Activated CD4-positive, alpha-beta T cell treated with anti-CD3 and anti-CD28 coated beads, Interleukin-2, Interleukin-4, amounts not matched to agents 100 ng/mL and 50 ng/mL, durations not matched to agents 16 hours and 8 hours (primary cell): ENCODE measurements at places on chromosomes 3 and 15.
A peak's percentile ranks its signal among the peaks of the same experiment; 100 is the strongest.

DNA sequence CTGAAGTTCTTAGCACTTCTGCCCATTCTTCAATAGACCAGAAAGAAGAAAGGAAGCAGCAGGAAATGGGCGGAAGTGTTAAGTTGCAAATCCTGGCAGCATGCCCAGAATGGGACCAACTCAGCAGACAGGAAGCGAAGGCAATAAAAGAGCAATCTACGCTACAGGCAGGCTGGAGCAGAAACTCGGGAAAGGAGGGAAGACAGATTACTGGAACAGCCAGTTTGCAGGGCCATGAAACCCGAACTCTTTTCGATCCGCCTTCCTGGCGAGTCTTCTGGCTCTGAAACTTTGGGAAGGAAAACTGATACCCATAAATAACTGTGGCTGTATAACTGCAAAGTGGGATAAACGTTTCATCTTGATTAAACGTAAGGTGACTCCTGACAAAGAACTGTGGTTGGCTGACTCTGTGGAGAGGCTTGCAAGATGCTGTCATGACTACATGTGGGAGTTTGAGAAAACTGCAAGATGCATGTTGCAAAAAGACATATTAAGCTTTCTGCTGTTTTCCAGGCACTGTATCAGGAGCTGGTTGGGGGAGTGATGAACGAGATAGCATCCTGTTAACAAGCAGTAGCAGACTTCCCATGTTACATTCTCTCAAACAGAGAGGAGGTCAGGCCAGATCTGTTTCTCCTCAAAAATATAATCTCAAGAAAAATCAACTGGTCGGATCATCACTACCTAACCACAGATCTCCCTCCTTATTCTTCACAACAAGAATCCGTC is 67.8 kb downstream of the FMN1 start:
- peak; percentile 19 for DNase-seq

DNA sequence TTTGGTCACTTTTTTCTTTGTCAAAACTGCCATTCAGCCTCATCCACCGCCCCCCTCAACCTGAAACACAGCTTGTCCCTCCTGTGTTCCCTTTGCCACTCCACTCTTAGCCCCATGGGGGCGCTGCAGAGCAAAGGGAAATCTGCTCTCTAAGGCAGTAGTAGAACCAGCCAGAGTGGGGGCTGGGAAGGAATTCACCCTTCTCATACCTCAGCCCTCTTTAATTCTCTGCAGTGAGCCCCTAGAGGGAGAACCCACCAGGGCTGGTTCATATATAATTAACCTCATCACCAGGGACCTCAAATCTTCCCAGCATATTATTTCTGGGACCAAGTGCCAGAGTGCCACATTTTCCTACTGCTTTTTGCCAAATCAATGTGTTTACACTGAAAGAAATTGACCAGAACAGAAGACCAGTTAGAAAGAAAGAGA is 2.8 kb upstream of the BCL6 start:
- peak; percentile 96 for DNase-seq

- DNase-seq, result no peak
Observed at GRCh38 chr3:73465926-73466325, 158.8 kb downstream of the PDZRN3 start.

GRCh38 chr3:139534455-139534812 is 5.1 kb downstream of the RBP1 start:
- no peak for DNase-seq

GRCh38 chr3:54324103-54324502 is 201.8 kb downstream of the CACNA2D3 start:
- no peak for DNase-seq

DNA sequence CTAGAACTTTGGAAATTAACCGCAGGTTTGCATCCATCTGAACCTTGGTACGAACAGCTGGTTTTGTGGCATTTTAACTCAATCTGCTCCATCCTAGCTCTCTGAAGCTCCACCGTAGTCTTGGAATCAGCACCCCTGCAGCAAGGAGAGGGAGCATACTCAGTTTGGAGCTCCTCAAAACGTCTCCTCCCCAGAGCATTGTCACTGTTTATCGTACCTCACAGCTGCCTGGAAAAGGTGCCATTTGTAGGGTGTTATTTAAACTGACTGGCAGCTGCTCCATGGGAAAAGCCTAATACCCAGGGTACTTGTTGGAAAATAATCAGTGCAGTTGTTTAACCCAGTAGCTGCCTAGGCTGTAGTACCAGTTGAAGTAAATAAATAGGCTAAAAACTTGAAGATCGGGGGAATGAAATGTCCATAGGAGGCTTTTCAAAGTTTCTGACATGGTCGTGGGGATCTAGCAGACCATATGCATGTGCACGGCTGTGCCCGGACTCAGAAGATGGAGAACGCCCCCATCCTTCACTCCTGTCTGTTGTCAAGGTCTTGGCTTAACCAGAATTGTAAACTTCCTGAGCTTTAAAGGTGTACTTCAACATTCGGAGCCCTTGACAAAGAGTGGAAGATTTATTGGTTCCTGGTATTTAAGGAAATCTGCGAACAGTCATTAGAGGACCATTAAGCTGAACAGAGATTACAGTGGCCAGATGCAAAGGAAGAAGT is 43.9 kb downstream of the GHSR start:
- no peak for DNase-seq

DNA sequence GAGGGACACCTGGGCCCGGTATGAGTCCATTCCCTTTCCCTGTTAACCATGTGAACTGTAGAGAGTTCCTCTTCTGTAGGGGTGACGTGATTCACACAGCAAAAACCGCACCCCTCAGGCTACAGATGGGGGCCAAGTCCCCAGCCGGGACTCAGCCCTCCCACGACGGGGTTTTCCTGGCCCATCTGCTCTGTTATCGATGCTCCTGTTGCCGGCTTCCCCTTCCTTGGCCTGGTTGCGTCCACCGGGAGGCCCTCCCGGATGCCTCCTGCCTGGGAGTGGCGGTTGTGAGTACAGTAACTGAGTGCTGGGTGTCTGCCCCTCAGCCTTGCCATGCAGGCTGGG is 817 bp upstream of the PLXNA1 start:
- peak; percentile 46 for DNase-seq

GRCh38 chr3:157529751-157530150 is 26.5 kb upstream of the VEPH1 start:
- DNase-seq, result no peak

- DNase-seq, result peak; percentile 16
Observed at GRCh38 chr3:182913889-182914288, 66.4 kb downstream of the DCUN1D1 start.

- DNase-seq, result no peak
Observed at GRCh38 chr3:52196977-52197376, 983 bp upstream of the ALAS1 start.

- no peak for DNase-seq
Observed at GRCh38 chr15:48370460-48370859, 39.2 kb downstream of the DUT start.

GRCh38 chr3:40605960-40606359 is 81.2 kb downstream of the ZNF621 start:
- no peak for DNase-seq

GRCh38 chr3:121493431-121493830 is 52.4 kb downstream of the POLQ start:
- DNase-seq, result no peak

DNA sequence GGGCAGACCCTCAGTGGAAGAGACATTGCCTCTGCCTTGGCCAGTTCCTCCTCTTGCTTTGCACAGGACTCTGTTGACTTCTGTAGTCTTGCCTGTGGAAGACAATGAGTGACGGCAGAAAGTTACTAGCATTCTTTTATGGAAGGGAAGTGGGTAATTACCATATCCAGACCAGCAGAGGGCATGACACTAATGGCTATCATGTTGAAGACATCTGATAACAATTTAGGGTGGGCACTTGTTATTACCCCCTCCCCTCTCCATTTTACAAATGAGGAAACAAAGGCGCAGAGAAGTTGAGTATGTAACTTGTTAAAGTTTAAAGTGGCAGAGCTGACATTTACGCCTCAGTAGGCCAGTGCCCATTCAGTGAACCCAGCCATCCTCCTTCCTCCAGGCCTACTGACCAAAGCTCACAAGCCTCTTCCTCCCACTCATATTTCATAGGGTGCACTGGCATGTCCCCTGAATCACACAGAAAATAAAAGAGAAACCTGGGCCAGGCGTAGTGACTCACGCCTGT is 48.2 kb upstream of the FMN1 start:
- no peak for DNase-seq

GRCh38 chr3:83941990-83942745 is 1016.6 kb upstream of the CADM2 start:
- no peak for DNase-seq

GRCh38 chr15:28918141-28918983 is 32.6 kb downstream of the APBA2 start:
- no peak for DNase-seq

DNA sequence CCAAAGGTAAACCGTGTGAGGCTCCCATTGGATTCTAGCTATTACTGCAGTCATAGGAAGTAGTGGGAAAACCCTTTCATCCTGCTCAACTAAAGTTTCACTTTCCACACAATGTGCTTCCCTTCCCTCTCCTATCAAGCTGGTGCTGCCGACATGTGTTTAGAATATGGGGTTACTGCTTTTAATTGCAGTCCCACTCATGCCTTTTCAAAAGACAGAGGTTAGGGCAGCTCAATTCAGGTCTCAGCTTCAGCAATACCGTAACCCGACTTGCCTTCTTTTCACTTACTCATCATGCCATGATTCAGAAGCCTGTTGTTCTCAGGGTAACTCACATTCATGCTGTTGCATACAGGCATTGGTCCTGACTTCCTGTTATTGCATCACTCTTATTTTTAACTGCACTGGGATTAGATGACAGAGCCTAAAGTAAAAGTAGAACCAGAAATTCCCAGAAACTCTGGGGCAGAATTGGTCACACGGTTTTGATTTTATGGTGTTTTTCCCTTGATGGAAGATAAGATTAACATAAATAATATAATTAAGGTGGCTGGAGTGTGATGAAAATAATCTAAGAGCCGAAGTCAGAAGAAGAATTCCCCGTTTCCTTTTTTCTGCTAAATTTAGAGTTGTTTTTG is 45.7 kb downstream of the C2CD4B start:
- DNase-seq, result peak; percentile 79

DNA sequence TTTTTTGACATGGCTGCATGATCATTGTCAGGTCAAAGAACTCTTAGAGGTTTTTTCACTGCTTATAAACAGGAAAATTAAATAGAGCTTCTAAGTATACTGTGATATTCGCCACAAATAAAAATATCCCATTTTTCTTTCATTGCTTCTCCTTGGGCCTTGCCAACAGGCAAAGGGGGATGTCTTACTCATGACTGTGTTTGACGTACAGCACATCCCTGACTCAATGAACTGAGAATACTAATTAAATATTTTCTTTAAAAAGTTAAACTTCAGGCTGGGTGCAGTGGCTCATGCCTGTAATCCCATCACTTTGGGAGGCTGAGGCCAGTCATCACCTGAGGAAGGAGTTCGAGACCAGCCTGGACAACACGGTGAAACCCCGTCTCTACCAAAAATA is 41.4 kb upstream of the CCDC80 start:
- no peak for DNase-seq

- no peak for DNase-seq
Observed at GRCh38 chr15:48244921-48245320, 38.8 kb downstream of the SLC12A1 start.

DNA sequence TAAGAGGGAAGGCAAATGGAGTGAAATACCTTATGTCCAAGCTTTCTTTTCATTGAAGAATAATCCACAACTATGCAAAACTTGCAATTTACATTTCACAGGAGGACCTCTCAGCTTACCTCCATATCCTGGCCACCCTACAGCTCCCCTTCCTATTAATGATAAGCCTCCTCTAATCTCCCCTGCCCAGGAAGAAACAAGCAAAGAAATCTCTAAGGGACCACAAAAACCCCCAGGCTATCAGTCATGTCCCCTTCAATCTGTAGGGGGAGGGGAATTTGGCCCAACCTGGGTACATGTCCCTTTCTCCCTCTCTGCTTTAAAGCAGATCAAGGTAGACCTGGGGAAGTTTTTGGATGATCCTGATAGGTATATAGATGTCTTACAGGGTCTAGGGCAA is 11.0 kb upstream of the OSBPL11 start:
- DNase-seq, result no peak

DNA sequence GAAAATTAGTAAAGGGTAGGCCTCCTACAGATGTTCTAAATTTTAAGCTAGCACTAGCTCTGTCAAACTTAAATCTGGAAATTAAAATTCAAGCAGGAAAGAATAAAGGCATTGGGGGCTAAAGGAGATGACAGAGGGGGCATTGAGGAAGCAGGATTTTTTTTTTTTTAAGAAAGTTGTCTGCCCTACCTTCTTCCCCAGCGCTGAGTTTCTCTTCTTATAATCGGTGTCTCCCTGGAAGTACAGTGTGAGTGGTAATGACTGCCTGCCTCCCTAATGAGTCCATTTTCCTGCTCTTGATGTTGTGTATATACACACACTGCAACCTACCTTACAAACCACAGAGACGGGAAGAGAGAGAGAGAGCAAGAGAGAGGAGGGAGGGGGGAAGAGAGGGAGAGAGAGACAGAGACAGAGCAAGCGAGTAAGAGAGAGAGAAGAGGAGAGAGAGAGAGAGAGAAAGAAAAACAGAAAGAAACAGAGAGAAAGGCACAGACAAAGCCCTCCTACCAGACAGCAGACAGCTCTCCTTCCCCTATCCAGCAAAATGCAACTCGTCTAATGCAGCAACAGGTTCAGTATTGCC is 47.0 kb downstream of the ZBTB20 start:
- peak; percentile 47 for DNase-seq

GRCh38 chr15:47813748-47814384 is 96.6 kb downstream of the SEMA6D start:
- DNase-seq, result peak; percentile 80

- DNase-seq, result no peak
Observed at GRCh38 chr15:61050844-61051568, 178.1 kb downstream of the RORA start.
